T-helper 2 cell treated with Interferon-gamma antibody and Interleukin-4, amounts not matched to agents 5 μg/mL and 100 μg/mL, for 36 hours (primary cell): ENCODE measurements at places on chromosomes 7 and 10.
A peak's percentile ranks its signal among the peaks of the same experiment; 100 is the strongest.

DNA sequence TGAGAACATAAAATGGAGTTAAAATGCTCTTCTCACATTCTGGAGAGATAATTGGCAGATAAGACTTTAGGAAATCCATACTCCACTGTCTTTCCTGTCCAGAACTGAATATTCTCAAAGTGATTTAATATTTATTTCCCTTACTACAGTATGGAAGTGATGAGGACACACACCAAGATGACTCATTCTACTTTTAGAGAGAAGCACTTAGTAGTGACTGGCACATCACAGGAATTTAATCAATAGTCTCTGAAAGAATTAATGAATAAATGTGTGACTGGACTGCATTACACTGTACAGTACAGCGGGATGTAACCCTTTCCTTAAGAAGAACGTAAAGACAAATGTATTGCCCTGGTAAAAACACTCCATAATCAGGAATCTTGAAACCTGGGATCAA lies 116.7 kb downstream of the SEMA3E start:
- H3K36me3 ChIP-seq, result no peaks in the 10 kb centered on the region
- no peak overlapping the region for H3K27ac ChIP-seq
- DNase-seq, result no peak
- H3K27me3 ChIP-seq, result no peaks in the 10 kb centered on the region

GRCh38 chr7:123918309-123918708 lies 6.7 kb upstream of the SPAM1 start:
- no peaks in the 10 kb centered on the region for H3K36me3 ChIP-seq
- H3K4me1 ChIP-seq, result no peaks in the 10 kb centered on the region

- H3K36me3 ChIP-seq, result no peaks in the 10 kb centered on the region
- H3K4me3 ChIP-seq, result no peak overlapping the region
- no peak overlapping the region for H3K27ac ChIP-seq
- peaks cover 10% of the 10 kb centered on the region for H3K27me3 ChIP-seq
Measured at GRCh38 chr7:66047426-66047825, 28.2 kb upstream of the ASL start.

GRCh38 chr7:27961255-27961654 lies 219.3 kb downstream of the JAZF1 start:
- no peaks in the 10 kb centered on the region for H3K4me1 ChIP-seq
- H3K4me3 ChIP-seq, result no peak overlapping the region
- DNase-seq, result no peak
- H3K27ac ChIP-seq, result no peak overlapping the region

DNA sequence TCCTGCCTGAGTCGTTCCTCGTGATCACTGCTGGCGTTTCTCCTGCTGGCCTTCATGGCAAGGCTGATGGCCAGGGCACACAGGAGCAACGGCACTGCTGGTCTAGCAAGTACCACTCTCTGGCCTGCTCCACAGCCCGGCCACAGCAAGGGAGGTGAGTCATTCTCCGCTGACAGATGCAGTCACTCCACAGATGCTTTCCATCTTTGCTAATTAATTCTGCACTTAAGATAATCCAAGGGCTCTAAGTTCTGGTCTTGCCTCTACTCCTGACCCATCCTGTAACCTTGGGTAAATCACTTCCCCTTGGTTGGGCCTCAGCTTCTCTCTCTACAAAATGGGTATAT lies 244.4 kb downstream of the RPS24 start:
- no peak overlapping the region for H3K4me3 ChIP-seq

DNA sequence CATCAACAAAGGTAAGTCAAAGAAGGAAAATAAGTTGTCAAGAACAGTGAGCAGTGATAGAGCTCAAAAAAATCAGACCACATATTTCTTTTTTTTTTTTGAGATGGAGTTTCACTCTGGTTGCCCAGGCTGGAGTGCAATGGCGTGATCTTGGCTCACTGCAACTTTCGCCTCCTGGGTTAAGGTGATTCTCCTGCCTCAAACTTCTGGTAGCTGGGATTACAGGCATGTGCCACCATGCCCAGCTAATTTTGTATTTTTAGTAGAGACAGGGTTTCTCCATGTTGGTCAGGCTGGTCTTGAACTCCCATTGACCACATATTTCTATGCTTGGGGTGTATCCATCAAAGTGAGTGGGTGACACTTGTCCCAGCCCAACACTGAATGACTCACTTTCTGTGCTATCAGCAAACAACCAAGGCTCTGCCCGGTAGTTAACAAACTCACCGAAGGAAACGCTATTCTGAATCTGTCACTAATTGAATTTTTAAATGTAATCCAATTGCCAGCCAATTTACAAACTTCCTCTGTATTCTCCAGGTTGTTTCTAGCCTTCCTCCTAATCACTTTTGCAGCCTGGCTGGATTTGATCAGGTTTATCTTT lies 19.6 kb upstream of the SMNDC1 start:
- peaks cover 1% of the 10 kb centered on the region for H3K36me3 ChIP-seq
- no peaks in the 10 kb centered on the region for H3K27me3 ChIP-seq
- H3K4me1 ChIP-seq, result peaks cover 12% of the 10 kb centered on the region
- no peak overlapping the region for H3K27ac ChIP-seq

DNA sequence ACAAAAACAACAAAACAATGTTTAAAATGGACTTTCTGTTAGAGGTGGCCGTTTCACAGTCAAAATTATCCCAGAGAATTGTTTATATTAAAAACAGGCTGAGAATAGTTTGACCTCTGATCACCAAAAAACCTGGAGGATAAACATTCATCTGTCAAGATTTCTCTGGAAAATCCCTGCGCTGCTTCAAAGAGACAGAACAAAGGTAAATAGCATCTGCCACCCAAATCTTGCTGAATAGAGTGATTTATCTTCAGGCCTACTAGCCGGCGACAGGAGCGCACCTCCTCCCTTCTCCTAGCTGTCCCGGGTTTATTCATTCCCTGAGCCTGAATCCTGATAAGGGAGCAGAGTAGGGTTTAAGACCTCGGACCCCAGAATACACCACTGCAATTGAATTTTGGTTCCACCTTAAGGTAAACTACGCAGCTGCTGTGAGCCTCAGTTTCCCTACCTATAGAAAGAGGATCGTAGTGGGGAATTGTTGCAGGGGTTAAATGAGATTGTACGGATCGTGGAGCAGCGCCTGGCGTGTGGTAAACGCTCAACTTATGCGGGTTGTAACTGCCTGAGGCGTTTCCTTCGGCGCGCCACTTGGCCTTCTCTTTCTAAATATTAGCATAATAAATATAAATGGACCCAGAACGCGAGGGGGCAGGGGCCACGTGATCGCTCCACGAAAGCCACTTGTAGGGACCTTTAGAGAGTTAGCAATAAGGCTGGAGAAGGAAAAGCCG lies 498 bp upstream of the ST7 start:
- H3K27me3 ChIP-seq, result peaks cover 9% of the 10 kb centered on the region
- peak overlapping the region; percentile 72 for H3K27ac ChIP-seq
- H3K4me3 ChIP-seq, result peak overlapping the region; percentile 66
- H3K36me3 ChIP-seq, result peaks cover 2% of the 10 kb centered on the region

GRCh38 chr7:109282726-109283125 lies 713.1 kb downstream of the DNAJB9 start:
- no peaks in the 10 kb centered on the region for H3K36me3 ChIP-seq
- H3K4me3 ChIP-seq, result no peak overlapping the region
- H3K4me1 ChIP-seq, result no peaks in the 10 kb centered on the region
- H3K27ac ChIP-seq, result no peak overlapping the region
- H3K27me3 ChIP-seq, result no peaks in the 10 kb centered on the region
